ENCODE measurements at places on chromosomes 3 and 15. TPM values are rescaled to one million over a fixed set of nuclear protein-coding genes. Genes with fewer than 3 reads are reported as not detected.

The KNG1 gene
- total RNA-seq: not detected

The IQCH gene
- total RNA-seq: 1.9 TPM

The ZNF860 gene
- total RNA-seq: 3.7 TPM

GRCh38 chr15:99668533-99669182, 64.6 kb downstream of the LYSMD4 start:
- DNase-seq: no peak

DNA sequence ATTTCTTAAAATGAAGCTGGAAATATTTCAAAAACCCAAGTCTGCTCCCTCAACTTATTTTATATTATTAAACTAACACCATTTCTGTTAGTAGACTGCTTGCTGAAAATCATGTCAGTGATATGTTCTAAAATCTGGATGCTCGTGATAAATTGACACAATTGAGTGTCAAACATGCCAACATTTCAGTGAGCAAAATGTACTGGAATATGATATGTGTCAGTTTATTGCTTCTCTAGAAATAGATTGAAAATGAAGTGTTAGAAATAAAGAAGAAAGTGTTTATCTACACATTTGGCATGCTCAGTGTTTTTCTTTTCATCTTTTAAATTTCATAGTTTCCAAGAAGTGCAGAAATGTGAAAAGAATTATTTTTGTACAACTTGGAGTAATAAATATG, 624.6 kb downstream of the SI start:
- no peak for DNase-seq

GRCh38 chr15:85929786-85930185, 135.1 kb upstream of the KLHL25 start:
- DNase-seq: peak; percentile 14

GRCh38 chr15:87671289-87671688, 585.2 kb downstream of the NTRK3 start:
- no peak for DNase-seq

All from astrocyte (in vitro differentiated cells and primary cell).